Caco-2 (cell line): ENCODE measurements at places on chromosomes 3 and 15. TPM values are rescaled to one million over a fixed set of nuclear protein-coding genes. Genes with fewer than 3 reads are reported as not detected.
A peak's percentile ranks its signal among the peaks of the same experiment; 100 is the strongest.

The LRIG1 gene
- 43.4 and 47.0 TPM in 2 replicates for total RNA-seq

DNA sequence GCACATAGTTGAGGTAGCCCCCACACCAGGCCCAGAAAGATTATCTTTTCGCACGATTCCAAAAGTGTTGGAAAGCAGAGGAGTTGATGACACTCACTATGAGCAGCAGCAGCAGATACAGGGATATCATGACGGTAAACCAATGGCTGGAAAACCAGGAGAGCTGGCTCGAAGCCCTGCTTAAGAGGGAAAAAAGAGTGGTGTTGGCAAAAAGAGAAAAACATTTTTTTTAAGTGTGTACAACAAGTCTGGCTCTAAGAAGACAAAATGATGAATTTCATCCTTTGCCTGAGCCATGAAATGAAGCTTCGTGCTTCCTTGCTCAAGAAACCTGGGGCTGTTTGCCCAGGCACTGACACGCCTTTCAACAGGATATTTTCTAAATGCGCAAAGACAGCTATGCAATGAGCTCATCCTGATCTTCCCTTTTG is 27.3 kb downstream of the PARP16 start:
- DNase-seq = no peak

DNA sequence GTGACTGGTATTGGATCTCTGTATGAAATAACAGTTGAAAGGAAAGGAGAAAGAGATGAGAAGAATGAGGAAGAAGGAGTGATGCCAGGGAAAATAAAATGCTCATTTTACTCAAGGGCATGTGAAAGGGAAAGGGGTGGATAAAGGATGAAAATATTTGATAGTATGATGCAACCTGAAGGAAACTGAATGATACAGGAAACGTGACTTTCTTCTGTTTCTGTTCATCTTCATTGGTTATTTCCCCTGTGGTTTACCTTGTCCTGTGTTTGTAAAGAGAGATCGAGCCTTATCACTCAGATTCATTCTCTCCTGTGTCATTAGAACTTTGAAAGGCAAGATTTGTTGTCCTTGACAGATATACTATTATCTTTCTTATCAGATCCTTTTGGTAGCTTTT is 243.6 kb upstream of the SLITRK3 start:
- no peak for DNase-seq

DNA sequence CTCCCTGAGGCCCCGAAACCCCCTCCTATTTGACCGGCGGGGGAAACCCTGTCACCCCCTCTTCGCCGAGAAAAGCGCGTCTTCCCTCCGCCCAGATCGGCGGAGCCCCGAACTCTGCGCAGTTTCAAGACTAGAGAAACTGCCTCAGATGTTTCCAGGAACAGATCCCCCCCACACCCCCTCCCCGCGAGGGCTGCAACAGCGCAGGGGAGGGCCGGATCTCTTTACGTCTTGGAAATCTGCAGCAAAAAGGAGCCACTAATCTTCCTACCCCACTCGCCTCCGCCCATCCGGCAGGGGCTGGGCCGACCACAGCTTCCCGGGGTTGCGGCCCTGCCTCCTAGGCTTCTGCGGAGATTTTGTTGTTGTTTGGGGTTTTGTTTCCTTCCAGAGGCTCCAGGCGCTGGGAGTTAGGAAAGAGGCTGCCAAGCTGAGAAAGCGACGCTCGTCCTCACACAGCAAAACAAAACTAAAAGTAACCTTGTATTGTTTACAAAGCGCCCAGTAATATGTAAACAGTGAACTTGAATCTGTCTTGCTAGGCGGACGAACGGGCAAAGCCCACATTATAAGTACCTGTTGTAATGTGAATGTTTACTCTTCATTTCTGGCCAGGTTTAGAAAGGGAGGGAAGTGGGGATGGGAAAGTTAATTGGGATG is 2.2 kb downstream of the FOXB1 start:
- DNase-seq = peak; percentile 13
